ENCODE measurements at places on chromosomes 1 and 21.

DNA sequence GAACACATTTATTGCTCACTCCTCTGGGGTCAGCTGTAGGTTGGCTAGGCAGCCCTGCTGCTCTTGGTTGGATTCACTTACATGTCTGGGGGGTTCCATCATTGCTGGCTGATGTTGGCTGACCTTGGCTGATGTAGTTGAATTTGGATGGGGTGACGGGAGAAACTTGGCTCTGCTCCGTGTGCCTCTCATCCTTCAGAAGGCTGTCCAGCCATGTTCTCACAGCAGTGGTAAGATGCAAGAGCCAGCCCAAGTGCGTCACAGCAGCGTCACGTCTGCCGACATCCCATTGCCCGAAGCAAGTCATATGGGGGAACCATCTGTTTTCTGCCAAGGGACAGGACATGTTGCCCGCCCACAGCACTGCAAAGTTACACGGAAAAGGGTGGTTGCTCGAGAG, 613.5 kb downstream of the MATN1 start:
- H3K4me3 ChIP-seq: no peak overlapping the region
- no peak overlapping the region for H3K27ac ChIP-seq
- H3K36me3 ChIP-seq: no peaks in the 10 kb centered on the region
- H3K4me1 ChIP-seq: no peaks in the 10 kb centered on the region
- no peaks in the 10 kb centered on the region for H3K27me3 ChIP-seq
- no peak for DNase-seq

GRCh38 chr1:52506920-52507546, 45.9 kb downstream of the TUT4 start:
- H3K4me1 ChIP-seq: no peaks in the 10 kb centered on the region
- peaks cover 11% of the 10 kb centered on the region for H3K36me3 ChIP-seq
- H3K27me3 ChIP-seq: no peaks in the 10 kb centered on the region
- no peak overlapping the region for H3K27ac ChIP-seq

DNA sequence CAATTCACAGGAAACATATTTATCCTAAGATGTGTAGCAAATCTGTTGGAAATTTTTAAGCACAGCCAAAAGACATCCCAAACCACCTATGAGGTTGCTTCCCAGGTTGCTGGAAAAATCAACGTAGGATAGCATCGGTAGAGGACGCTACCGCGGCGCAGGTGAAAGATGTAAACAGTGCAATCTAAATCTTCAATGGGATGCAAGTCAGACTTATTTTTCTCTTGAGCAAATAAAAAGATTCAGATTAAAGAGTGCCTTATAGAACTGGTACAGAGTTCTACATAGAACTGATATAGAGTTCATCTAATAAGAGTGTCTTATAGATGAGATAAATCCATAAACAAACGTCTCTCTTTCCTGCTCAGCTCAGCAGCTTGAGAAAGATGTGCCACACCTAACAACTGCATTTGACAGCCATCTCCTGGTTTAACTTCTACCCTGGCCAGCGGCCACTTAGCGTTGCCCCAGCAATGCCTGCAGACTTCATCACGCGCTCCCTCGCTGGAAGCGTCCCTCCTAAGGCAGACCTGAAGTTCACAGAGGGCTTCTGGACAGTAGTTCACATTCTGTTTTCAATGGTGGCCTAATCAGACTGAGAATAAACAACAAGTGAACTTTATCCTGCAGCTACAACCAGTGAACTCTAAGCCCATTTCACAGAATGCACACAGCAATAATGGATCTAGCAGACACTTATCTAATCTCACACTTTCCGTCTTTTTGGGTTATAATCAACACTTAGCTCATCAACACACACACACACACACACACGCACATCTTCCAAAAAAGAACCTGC, 164.5 kb downstream of the TOMM20 start:
- no peak overlapping the region for H3K4me3 ChIP-seq
- H3K36me3 ChIP-seq: no peaks in the 10 kb centered on the region
- DNase-seq: no peak
- peak overlapping the region; percentile 87 for H3K27ac ChIP-seq

DNA sequence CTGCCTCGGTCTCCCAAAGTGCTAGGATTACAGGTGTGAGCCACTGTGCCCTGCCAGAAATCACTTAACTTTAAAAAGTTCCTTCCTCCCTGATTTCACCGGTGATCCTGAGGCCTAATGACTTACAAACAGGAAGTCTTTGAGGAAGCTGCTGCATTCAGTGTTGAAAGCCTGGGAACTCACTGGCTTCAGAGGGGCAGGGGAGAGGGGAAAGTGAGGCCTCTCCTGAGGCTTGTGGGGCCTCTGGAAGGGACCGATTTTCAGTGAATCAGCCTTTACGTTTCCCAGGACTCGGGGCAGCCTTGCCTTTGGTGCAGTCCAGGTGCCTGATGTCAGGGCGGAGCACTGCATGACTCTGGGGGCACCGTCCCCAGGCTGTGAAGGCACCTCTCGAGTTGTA, 30.1 kb upstream of the ARHGEF10L start:
- no peaks in the 10 kb centered on the region for H3K36me3 ChIP-seq
- H3K27ac ChIP-seq: no peak overlapping the region
- H3K27me3 ChIP-seq: no peaks in the 10 kb centered on the region
- no peak overlapping the region for H3K4me3 ChIP-seq
- no peaks in the 10 kb centered on the region for H3K4me1 ChIP-seq
- DNase-seq: no peak

- peaks cover 54% of the 10 kb centered on the region for H3K27me3 ChIP-seq
- no peak overlapping the region for H3K27ac ChIP-seq
- DNase-seq: no peak
Measured at GRCh38 chr1:156428746-156429288, 59.8 kb downstream of the RHBG start.

GRCh38 chr1:32902535-32902920, 1.3 kb upstream of the TMEM54 start:
- H3K4me3 ChIP-seq: no peak overlapping the region
- H3K27ac ChIP-seq: no peak overlapping the region
- DNase-seq: no peak
- H3K36me3 ChIP-seq: no peaks in the 10 kb centered on the region

GRCh38 chr1:117678246-117678977, 72.6 kb downstream of the TENT5C start:
- H3K36me3 ChIP-seq: no peaks in the 10 kb centered on the region
- H3K4me1 ChIP-seq: no peaks in the 10 kb centered on the region
- DNase-seq: no peak
- H3K27me3 ChIP-seq: no peaks in the 10 kb centered on the region
- no peak overlapping the region for H3K27ac ChIP-seq

GRCh38 chr1:86515597-86515996, 31.3 kb upstream of the CLCA4 start:
- no peak overlapping the region for H3K4me3 ChIP-seq
- no peaks in the 10 kb centered on the region for H3K4me1 ChIP-seq
- no peaks in the 10 kb centered on the region for H3K36me3 ChIP-seq
- no peaks in the 10 kb centered on the region for H3K27me3 ChIP-seq
- DNase-seq: no peak
- no peak overlapping the region for H3K27ac ChIP-seq

DNA sequence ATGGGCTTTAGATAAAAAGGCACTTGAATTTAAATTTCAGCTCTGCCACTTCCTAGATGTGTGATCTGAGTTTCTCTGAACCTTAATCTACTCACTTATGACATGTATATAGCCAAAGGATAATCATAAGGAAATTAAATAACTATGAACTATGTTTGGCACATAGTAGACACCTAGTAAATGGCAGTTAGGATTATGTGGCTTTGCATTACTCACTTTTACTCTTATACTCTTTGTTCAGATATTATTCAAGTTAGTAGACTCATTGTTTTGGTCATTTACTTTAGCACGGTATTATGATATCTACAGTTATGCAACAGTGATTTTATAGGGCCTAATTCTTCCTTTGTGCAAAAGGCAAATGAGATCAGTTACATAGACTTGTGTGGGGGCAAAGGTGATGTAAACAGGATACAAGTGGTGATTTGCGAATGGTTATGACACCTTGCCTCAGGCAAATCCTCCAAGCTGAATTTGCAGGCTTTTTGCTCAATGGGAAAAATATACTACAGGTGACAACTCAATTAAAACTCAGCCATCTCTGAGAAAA, 297.2 kb upstream of the PBX1 start:
- no peaks in the 10 kb centered on the region for H3K4me1 ChIP-seq
- H3K27ac ChIP-seq: no peak overlapping the region
- H3K4me3 ChIP-seq: no peak overlapping the region
- no peaks in the 10 kb centered on the region for H3K27me3 ChIP-seq
- DNase-seq: no peak

GRCh38 chr1:115170377-115170776, 81.1 kb upstream of the TSPAN2 start:
- no peak for DNase-seq
- H3K27me3 ChIP-seq: no peaks in the 10 kb centered on the region
- no peaks in the 10 kb centered on the region for H3K4me1 ChIP-seq
- H3K36me3 ChIP-seq: no peaks in the 10 kb centered on the region
- no peak overlapping the region for H3K27ac ChIP-seq

- H3K36me3 ChIP-seq: no peaks in the 10 kb centered on the region
- no peak overlapping the region for H3K27ac ChIP-seq
- H3K27me3 ChIP-seq: no peaks in the 10 kb centered on the region
- no peaks in the 10 kb centered on the region for H3K4me1 ChIP-seq
Measured at GRCh38 chr1:178660461-178660860, 64.6 kb upstream of the RALGPS2 start.

GRCh38 chr1:101595881-101596374, 359.1 kb downstream of the S1PR1 start:
- no peaks in the 10 kb centered on the region for H3K36me3 ChIP-seq
- no peaks in the 10 kb centered on the region for H3K4me1 ChIP-seq
- no peak overlapping the region for H3K4me3 ChIP-seq
- H3K27ac ChIP-seq: no peak overlapping the region

DNA sequence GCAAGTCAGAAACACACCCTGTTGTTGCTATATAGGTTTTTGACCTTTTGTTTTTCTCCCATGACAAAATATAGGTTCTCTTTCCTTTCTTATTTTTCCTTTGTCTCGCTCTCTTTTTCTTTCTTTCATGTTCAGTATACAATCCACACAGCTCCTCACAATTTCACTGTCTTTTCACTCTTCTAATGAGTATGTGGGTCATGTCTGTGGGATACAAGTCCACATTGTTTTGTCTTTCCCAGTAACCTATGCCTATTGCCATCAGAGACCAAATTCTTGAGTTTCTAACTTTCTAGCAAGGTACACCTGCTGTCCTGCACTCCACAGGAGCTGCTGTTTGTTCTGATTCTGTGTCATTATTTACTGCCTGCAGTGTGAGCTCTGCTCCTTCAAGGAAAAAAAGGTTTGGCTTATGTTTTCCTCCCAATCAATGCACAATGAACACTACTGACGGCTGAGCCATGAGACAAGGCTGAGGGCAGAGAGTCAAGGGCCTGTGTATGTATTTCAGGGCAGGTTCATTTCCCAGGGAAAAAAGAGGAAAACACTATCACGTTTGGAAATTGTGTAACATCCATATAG, 453.8 kb downstream of the NEGR1 start:
- no peaks in the 10 kb centered on the region for H3K4me1 ChIP-seq
- no peaks in the 10 kb centered on the region for H3K36me3 ChIP-seq
- no peaks in the 10 kb centered on the region for H3K27me3 ChIP-seq
- no peak overlapping the region for H3K4me3 ChIP-seq

- no peak overlapping the region for H3K27ac ChIP-seq
- no peak overlapping the region for H3K4me3 ChIP-seq
- no peaks in the 10 kb centered on the region for H3K27me3 ChIP-seq
- H3K4me1 ChIP-seq: no peaks in the 10 kb centered on the region
- no peak for DNase-seq
Measured at GRCh38 chr1:151774256-151774922, 11.1 kb upstream of the MRPL9 start.

- H3K4me3 ChIP-seq: no peak overlapping the region
- H3K36me3 ChIP-seq: no peaks in the 10 kb centered on the region
- no peak overlapping the region for H3K27ac ChIP-seq
- DNase-seq: no peak
Measured at GRCh38 chr1:227429447-227430359, 111.4 kb upstream of the CDC42BPA start.

DNA sequence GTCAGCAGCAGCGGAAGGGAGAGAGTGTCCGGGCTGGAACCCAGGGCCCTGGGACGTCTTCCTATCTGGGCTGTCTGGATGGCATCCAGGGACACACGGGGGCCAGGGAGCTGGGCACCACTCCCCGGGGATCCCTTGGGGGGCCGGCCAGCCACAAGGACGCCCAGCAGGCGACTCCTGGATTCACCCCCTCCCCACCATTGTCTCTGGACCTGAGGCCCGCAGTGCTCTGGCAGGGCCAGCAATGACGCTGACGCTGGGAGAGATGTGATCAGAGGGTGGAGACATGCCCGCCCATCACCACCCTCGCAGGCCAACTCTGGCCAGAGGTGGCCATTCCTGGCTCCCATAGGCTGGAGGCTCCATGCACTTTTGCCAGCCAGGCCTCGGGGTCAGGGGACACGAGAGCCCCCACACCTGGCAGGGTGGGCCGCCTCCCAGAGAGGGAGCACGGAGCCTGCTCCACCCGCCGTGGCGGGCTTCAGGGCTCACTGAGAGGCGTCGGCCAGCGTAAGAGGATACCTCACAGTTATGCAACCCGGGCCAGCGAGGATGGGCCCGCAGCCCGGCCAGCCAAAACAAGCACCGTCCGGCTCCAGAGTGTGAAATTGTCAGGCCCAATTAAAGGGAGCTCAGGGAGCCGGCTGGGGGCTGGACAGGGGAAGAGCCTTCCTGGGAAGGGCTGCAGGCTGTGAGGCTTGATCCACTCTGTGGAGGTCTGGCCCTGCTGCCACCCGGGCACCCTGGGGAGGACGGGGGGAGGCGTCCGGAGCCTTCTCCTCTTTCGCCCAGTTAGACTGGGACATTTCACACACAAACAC, 10.3 kb downstream of the ACTRT2 start:
- no peaks in the 10 kb centered on the region for H3K36me3 ChIP-seq
- peaks cover 13% of the 10 kb centered on the region for H3K4me1 ChIP-seq
- no peak overlapping the region for H3K4me3 ChIP-seq
- no peaks in the 10 kb centered on the region for H3K27me3 ChIP-seq
- no peak overlapping the region for H3K27ac ChIP-seq

DNA sequence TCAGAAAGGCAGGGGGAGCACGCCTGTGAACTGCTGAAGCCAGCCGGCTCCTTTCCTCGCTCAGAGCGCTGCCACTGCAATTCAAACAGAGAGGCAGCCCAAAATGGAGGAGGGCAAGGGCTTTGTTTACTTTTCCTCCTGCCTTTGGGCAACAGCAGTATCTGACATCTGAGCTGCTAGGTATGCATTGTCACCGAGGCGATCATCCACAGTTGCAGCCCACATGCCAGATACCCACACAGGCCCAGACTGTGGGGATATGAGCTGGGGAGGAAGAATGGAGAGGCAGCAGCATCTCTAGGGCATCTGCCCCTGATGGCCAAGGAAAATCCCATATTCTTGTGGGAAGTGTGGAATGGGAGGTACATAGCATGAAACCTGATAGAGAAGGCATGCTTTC, 357.1 kb downstream of the BARHL2 start:
- no peaks in the 10 kb centered on the region for H3K4me1 ChIP-seq
- no peaks in the 10 kb centered on the region for H3K27me3 ChIP-seq
- H3K36me3 ChIP-seq: no peaks in the 10 kb centered on the region
- H3K27ac ChIP-seq: no peak overlapping the region

- no peaks in the 10 kb centered on the region for H3K36me3 ChIP-seq
- H3K4me1 ChIP-seq: no peaks in the 10 kb centered on the region
- DNase-seq: peak; percentile 33
Measured at GRCh38 chr1:58768971-58769808, 14.7 kb downstream of the JUN start.

GRCh38 chr1:184386312-184387068, at the start of gene C1orf21:
Gene C1orf21 (plus strand): TSS chr1:184387029. CDS start chr1:184477510, 90,481 bp downstream.
- no peaks in the 10 kb centered on the region for H3K36me3 ChIP-seq
- H3K4me1 ChIP-seq: peaks cover 14% of the 10 kb centered on the region
- H3K4me3 ChIP-seq: peak within 1 kb of the TSS; percentile 65
- no peak within 1 kb of the TSS for H3K27ac ChIP-seq
